ENCODE measurements at places on chromosomes 3 and 15.
A peak's percentile ranks its signal among the peaks of the same experiment; 100 is the strongest.

DNA sequence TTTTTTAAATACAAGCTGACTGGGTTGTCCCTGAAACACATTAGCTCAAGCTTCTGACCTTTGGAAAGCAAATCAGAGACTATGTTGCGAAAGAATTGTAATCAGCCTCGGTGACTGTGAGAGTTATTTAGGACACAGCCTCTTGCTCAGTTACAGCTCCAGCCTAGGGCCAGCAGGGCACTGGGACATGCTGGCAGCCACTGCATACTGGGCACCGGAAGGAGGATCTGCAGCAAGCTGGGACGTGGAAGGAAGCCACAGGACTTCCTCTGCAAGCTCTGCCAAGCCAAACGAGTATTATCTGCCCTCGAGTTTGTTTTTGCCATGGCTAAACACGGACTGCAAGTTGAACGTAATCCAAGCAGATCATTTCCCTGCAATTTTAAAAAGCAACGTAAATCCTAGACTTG is 24.4 kb upstream of the COPG1 start:
- DNase-seq = no peak

- no peak for DNase-seq
Observed at GRCh38 chr3:40801284-40801741, 276.6 kb downstream of the ZNF621 start.

DNA sequence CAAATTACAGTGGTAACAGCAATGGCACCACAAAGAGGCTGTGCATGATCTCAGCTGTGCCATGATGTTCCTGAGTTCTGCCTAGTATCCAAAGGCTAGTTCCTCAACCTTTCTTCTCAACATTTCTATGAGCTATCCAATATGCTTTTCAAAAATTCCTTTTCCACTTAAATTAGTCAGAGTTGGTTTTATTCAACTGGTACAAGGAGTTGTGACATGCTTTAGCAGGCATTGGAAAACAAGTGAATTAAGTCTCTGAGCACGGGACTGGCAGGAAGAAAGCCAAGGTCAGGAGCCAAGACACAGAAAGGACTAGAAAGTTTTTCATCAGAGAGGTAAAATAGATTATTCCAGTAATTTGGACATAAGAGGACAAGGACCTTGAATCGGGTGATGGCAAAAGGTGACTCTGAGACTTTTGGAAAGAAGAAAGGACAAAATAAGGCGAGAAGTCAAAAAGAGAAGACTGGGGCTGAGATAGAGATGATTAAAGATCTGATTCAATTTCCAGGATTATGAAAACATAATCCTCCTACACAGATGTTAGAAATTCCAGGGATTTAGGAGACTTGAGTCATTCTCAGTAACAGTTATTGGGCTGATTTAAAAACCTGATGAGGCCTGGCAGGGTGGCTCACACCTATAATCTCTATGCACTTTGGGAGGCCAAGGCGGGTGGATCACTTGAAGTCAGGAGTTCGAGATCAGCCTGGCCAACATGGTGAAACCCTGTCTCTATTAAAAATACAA is 36.1 kb downstream of the PBRM1 start:
- no peak for DNase-seq

DNA sequence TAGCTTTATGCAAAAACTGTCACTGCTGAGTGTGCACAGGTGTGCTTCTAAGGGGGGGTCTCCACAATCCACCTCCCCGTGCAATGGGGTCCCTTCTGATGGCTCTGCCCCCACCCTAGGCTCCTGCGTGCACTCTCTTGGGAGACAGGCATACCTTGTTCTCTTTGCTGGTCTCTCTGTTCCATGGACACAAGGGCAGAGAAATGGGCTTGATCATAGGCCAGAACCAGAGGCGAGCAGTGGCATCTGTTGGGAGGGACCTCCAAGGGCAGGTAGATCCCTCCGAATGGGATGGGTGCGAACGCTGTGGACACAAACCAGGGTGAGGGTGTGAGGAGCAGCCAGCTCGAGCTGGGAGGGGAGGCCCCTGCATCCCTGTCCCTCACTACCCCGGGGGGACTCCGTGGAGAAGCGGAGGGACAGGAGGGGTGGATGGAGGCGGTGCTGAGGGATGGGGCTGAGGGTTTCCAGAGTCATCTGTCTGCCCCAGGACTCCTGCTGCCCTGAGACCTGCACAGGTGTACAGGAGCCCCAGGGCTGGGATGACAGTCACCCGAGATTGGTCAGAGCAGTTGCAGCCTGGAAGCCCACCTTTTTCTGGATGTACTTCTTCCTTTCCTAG is 175.0 kb downstream of the KLF13 start:
- DNase-seq = no peak

- no peak for DNase-seq
Observed at GRCh38 chr3:52210550-52211046, 12.6 kb downstream of the ALAS1 start.

GRCh38 chr3:140019946-140020345 is 85.0 kb downstream of the CLSTN2 start:
- no peak for DNase-seq

DNA sequence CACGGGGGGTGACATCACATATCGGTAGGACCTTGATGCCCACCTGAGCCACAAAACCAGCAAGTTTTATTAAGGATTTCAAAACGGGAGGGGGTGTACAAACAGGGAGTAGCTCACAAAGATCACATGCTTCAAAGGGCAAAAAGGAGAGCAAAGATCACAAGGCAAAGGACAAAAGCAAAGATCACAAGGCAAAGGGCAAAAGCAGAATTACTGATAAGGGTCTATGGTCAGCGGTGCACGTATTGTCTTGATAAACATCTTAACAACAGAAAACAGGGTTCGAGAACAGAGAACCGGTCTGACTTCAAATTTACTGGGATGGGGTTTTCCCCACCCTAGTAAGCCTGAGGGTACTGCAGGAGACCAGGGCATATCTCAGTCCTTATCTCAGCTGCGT is 143.5 kb upstream of the LPP start:
- DNase-seq = no peak

GRCh38 chr3:101036676-101037075 is 43.5 kb upstream of the ABI3BP start:
- DNase-seq = no peak

- DNase-seq = no peak
Observed at GRCh38 chr3:23706111-23706510, 99.6 kb upstream of the UBE2E1 start.

DNA sequence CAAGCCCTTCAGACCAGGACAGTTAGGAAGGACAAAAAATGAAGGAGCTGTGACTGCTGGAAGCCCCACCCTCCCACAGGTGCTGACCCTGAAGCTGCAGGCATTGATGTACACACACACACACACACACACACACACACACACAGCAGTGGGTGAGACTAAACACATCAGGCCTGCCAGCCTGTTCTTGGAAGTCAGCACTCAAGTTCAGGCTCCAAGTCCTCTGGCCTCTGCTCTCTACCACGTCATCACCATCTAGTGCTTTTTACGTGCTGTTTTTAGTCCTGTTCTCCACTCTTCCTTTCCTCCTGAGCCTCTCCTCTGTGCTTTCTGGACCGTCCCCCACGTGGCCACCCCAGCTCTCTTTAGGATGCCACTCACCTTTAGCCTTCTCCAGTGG is 5.4 kb upstream of the KBTBD12 start:
- no peak for DNase-seq

- DNase-seq = no peak
Observed at GRCh38 chr3:31472479-31473390, 60.0 kb upstream of the STT3B start.

DNA sequence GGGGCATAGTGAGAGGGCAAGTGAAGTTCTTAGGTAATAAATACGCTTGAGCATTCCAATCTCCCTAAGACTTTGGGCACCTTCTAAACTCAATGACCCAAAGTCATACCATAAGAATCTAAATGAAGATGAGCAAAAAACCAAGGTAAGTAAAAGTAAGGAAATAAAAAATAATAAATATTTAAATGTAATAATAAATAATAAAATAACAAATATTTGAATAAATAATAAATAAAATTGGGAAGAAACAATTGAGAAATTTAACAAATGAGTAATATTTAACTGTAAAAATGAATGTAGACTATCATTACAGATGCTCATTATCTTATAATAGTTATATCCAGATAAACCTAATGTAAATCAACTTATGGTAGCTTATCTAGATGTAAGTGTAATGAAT is 391.7 kb downstream of the WDR72 start:
- no peak for DNase-seq

- DNase-seq = no peak
Observed at GRCh38 chr3:197372047-197372661, 73.7 kb upstream of the DLG1 start.

DNA sequence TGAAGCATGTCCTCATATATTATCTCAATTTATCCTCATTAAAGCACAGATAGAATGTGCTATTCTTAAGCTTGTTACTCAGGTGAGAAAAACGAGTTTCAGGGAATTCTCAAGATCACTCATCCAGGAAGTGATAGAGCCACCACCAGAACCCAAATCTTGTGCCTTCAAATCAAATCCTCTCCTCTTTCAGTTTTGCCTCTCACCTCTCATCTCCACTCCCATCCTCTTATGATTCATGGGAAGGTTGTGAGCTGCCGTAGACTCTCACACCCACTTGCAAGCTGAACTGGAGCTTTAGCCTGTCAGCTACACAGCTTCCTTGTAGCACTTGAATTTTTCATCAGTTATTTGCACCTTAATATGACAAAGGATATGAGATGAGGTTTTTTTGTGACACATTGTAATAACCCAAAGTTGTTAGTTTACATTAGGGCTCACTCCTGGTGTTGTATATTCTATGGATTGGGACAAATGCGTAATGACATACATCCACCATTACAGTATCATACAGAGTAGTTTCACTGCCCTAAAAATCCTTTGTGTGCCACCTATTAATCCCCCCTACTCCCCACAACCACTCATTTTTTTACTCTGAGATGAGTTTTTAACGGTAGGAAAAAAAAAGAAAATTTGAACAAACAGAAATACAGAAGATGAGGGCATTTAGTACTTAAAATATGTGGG is 25.7 kb downstream of the GPR15 start:
- peak; percentile 27 for DNase-seq

- DNase-seq = no peak
Observed at GRCh38 chr3:15108869-15109268, 9.9 kb upstream of the RBSN start.

- no peak for DNase-seq
Observed at GRCh38 chr15:25668236-25668795, 194.8 kb downstream of the ATP10A start.

- peak; percentile 26 for DNase-seq
Observed at GRCh38 chr3:38137615-38138348, 679 bp upstream of the MYD88 start.
